Adrenal gland (tissue), 19 donors: ENCODE measurements at places on chromosomes 2 and 18.

- DNase-seq = peak; percentile 94
- H3K27me3 ChIP-seq = no peaks in the 10 kb centered on the region
- H3K4me3 ChIP-seq = no peak overlapping the region
- peaks cover 31% of the 10 kb centered on the region for H3K4me1 ChIP-seq
- peaks cover 12% of the 10 kb centered on the region for H3K36me3 ChIP-seq
Observed at GRCh38 chr2:217980036-217980435, 22.8 kb downstream of the TNS1 start.

- no peaks in the 10 kb centered on the region for H3K27me3 ChIP-seq
- H3K4me3 ChIP-seq = peak overlapping the region; percentile 93
- peak; percentile 63 for DNase-seq
- no peaks in the 10 kb centered on the region for H3K36me3 ChIP-seq
- H3K27ac ChIP-seq = no peak overlapping the region
- H3K4me1 ChIP-seq = peaks cover 28% of the 10 kb centered on the region
Observed at GRCh38 chr18:58044370-58045241, 580 bp downstream of the NEDD4L start.

DNA sequence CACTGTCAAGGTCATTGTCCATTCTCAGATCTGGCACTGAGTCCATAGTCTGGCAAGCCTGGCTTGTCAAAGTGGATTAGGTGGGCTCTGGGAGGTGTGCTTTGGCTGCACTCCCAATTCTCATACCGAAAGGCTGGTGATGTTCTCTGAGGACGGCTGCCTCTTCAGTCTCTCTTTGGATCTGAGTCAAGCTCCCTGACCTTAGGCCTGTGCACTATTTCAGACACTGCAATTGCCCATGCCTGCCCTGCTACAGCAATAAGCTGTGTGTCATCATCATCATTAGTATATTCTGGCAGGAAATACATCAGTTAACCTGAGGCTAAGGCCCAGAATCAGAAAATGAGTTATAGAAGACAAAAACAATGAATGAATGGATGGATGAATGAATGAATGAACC lies 1.6 kb upstream of the SLC5A7 start:
- DNase-seq = no peak
- H3K4me1 ChIP-seq = no peaks in the 10 kb centered on the region
- H3K36me3 ChIP-seq = no peaks in the 10 kb centered on the region
- no peak overlapping the region for H3K4me3 ChIP-seq
- H3K27ac ChIP-seq = no peak overlapping the region

- H3K27ac ChIP-seq = peak overlapping the region; percentile 90
- no peak for DNase-seq
- H3K4me1 ChIP-seq = peaks cover 15% of the 10 kb centered on the region
- no peaks in the 10 kb centered on the region for H3K27me3 ChIP-seq
- no peak overlapping the region for H3K4me3 ChIP-seq
Observed at GRCh38 chr2:85709401-85709811, 15.2 kb downstream of the GNLY start.

- H3K36me3 ChIP-seq = no peaks in the 10 kb centered on the region
- peaks cover 9% of the 10 kb centered on the region for H3K4me1 ChIP-seq
- H3K4me3 ChIP-seq = no peak overlapping the region
- no peak overlapping the region for H3K27ac ChIP-seq
Observed at GRCh38 chr2:135776367-135776766, 34.7 kb downstream of the UBXN4 start.
